NCI-H446 (cell line): ENCODE measurements at places on chromosomes 2 and 18.
A peak's percentile ranks its signal among the peaks of the same experiment; 100 is the strongest.

DNA sequence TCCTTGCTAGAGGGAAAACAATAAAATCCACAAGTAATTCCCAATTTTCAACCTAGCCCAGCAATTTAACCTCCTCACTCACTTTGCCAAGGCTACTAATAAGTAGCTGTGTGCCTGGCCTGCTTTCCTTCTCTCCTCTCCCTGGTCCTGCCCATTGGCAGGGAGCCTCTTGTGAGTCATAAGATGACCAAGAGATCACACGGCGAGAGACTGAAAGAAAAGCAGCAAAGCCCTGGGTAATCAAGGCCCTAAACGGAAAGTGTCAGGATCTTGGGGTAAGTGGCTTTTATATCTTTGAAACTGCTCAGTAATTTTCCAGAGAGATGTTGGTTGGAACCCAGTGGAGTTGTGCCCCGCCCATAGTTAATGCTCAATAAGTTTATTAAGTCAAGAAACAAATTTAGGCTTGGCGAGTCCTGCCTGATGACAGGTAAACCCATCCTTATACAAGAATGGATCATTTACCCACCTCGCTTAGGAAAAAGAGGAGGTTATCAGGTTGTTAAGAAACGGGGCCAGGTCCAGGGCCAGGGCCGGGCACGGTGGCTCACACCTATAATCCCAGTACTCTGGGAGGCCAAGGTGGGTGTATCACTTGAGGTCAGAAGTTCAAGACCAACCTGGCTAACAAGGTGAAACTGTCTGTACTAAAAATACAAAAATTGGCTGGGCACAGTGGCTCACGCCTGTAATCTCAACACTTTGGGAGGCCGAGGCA, 10.0 kb upstream of the ADAM17 start:
- peak; percentile 51 for DNase-seq

DNA sequence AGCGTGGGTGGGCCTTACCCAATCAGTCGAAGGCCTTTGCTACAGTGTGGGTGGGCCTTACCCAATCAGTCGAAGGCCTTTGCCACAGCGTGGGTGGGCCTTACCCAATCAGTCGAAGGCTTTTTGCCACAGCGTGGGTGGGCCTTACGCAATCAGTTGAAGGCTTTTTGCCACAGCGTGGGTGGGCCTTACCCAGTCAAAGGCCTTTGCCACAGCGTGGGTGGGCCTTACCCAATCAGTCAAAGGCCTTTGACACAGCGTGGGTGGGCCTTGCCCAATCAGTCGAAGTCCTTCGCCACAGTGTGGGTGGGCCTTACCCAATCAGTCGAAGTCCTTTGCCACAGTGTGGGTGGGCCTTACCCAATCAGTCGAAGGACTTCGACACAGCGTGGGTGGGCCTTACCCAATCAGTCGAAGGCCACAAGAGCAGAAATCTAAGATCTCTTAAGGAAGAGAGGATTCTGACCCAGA, 16.3 kb upstream of the GAL3ST2 start:
- DNase-seq: no peak

DNA sequence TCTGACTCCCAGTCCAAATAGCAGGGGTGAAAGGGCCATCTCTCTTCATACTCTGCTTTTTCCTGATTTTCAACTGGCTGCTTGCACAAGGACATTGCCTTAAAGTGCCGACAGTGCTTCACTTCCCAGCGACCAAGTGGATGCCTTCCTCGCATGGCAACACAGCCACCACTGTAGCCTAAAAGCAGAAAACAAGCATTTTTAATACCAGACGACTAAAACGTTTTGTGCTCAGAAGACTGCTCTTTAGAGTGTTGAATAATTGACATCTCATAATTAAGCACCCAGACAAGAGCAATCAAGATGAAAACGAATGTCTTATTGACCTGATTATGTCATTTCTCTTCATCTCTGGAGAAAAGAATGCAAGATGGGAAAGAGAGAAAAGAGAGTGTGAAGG, 75.2 kb downstream of the PLA2R1 start:
- DNase-seq: no peak

DNA sequence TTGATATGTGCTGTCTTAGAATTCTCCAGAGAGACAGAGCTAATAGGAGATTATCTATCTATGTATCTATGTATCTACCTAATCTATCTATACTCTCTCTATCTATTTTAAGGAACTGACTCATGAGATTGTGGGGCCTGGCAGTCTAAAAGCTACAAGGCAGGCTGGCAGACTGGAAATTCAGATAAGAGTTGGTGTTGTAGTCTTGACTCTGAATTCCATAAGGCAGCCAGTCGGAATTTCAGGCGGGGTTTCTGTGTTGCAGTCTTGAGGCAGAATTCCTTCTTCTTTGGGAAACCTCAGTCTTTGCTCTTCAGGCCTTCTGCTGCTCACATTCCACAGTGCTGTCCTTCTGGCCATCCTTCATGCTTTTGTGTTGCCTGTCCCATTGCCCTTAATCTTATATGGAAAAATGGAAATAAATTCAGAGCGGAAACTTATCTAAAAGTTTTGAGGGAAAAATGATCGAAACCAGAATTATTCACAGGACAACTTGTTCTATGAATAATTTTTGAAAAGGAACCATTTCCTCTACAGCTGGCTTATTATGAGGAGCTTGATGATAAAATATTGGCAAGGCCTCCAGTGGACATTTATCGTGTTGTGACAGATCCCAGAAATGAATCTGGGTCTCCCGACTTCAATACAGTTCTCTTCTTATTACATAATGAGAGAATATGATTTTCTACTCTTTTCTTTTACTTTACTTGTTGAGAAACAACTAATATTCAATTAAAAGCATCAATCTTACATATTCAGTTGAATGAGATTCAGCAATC, 10.8 kb downstream of the IL1RL1 start:
- DNase-seq: no peak

DNA sequence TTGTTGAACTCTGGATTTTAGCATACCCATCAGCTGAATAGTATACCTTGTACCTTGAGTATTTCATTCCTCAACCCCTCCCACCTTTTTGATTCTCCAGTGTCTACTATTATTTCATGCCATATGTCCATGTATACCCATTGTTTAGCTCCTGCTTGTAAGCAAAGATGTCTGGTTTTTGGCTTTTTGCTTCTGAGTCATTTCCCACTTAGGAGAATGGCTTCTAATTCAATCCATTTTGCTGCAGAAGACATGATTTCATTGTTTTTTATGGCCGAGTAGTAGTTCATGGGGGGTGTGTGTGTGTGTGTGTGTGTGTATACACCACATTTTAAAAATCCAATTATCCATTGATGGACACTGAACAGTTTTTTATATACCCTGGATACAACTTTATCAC, 24.3 kb upstream of the MOCOS start:
- no peak for DNase-seq

DNA sequence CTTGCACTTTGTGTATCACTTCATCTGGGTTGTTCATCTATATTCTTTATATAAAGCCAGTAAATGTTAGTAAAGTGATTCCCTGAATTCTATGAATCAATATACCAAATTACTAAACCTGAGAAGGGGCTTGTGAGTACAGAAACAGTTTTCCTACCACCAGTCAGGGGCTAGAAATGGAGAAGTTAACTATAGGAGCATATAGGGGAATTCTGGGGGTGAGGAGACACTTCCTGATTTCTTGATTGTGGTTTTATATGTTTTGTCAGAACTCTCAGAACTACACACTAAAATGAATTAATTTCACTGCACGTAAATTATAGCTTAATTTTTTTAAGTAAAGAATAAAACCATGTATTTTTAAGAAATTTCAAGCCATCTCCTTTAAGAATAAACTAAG, 93.7 kb downstream of the SESTD1 start:
- no peak for DNase-seq

GRCh38 chr2:163709270-163709669, 26.5 kb downstream of the FIGN start:
- DNase-seq: no peak

- no peak for DNase-seq
Observed at GRCh38 chr2:177783091-177783490, 289.5 kb downstream of the PDE11A start.

GRCh38 chr2:240260664-240261063, 120.2 kb upstream of the OTOS start:
- no peak for DNase-seq

- no peak for DNase-seq
Observed at GRCh38 chr2:6929196-6929819, 12.1 kb downstream of the RNF144A start.

DNA sequence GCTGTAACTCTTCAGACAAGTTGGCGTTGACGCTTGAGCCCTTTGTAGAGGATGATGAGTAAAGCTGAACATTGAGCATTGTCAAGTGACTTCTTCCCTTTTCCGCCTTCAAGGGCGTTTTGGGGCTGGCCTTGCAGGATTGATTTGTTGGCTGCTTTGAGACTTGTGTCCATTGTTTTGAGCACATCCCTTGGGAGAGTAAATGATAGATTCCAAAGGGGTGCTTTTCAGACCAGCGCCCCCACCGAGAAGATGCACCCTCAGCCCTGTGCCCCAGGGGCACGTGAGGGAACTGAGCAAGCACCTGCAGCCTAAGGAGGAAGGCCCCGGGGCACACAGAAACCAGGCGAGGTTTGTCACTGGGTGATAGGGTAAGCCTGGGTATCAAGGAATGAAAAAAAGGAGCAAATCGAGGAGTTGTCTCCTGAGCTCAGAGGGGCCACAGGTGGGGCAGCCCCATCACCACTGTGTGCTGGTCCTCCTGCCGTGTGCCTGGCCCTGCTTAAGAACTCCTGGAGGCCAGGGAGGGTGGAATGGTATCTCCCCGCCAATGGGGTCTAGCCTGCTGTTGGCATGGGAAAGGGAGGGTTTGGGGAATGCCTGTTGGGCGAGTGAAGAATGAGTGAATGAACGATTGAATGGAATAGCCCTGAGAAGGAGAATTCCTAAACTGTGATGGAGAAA, 64.0 kb downstream of the RAB31 start:
- no peak for DNase-seq

DNA sequence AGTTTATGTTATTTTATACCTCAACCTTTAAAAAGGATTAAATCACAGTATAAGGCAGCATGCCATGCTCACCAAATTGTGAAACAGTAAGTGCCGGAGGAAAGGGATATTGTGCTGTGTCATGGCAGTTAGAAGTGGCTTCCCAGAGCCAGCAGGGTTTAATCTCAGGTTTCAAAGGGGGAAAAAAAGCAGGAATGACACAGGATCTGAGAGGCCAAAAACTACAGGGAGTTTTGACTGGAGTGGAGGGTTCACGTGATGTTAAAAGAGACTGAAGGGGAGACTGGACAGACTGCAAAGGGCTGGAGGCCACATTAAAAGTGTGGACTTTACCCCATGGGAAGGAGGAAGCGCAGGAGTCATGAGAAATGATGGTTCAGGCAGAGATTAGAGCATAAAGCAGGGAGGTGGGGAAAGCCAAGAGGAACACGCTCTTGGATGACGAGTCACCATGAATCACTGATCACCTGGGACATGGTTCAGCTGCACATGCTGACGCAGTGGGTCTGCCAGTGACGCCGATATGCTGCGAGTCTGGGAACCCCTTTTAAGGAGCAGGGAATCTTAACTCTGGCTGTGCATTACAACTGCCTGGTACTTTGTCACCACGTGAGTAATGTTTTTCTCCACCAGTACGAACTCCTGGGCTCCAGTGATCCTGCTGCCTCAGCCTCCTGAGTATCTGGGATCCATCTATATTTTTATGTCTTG, 6.1 kb downstream of the CHMP1B start:
- no peak for DNase-seq

DNA sequence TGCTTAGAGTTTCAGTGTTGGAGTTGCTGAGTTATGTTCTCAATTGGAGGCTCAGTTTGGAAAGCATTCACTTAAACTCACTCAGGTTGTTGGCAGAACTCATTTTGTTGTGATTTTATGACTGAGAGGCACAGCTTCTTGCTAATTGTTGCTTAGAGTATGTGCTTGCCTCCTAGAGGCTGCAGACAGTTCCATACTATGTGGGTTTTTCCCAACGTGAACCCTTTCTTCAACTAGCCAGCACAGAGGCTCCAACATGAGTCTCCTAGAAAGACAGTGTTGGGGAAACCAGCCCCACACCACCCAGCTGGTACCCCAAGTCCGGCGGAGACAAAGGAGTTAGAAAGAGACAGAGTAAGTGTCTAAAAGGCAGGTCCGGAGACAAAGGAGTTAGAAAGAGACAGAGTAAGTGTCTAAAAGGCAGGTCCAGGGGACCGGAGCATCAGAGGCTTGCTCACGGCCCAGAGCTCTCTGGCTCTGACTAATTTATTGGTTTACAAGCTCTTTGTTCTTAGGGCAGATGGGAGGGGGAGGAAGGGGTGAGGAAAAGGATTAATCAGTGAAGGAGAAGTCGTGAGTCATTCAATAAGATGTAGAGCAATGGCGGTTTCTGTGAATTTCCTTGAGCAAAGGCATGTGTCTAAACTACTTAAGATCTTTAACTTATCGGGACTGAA, 999.7 kb upstream of the LRRTM1 start:
- DNase-seq: no peak

DNA sequence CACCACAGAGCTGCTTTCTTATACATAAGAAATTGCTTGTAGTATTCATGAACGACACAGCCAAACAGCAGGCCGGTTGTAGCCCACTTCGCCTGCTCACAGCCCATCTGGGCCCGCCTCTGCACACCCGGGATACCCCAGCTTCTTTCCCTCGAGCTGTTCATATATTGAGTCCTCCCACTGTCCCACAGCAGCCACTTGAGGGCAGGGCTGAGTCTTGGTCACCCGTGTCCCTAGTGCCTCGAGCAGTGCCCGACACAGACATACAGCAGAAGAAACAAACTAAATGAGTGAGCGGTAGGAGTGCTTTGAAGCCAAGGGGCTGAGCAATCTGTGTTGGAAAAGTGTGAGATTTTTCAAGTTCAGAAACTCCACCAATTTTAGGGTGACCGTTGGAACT, 251.4 kb downstream of the KLHL29 start:
- no peak for DNase-seq

DNA sequence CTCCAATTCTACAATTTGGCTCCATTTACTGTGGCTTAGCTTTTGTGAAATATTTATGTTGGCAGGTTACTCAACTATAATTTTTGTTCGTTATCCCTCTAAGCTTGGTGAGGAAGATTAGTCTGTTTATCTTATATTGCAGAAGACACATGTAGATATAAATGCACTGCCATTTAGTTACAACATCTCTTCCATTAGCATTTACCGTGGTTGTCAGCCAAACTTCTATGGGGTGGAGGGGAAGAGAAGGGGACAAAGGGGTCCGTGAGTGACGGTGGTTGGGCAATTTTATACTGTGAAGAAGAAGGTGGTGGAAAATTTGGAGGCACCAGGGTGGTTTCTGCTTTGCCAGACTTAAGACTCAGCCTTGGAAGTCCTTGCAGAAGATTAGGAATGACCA, 117.6 kb upstream of the CXCR4 start:
- DNase-seq: no peak

DNA sequence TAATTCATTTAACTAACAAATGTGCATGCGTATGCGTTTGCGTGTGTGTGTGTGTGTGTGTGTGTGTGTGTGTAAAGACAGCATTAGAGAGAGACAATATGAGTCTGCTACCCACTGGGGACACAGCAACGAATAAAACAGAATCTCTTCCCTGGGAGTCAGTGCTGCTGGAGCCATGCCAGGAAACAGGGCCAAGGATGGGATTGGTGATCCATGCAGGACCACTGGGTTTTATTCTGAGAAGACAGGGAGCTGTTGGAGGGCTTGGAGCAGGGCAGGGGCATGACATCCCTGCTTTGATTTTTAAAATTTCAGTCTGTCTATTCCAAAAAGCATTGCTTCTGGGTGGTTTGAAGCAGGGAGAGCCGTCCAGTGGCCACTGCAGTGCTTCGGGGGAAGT, 62.9 kb downstream of the PDCL3 start:
- no peak for DNase-seq

GRCh38 chr2:38214209-38214717, 138.3 kb upstream of the CYP1B1 start:
- peak; percentile 12 for DNase-seq

GRCh38 chr2:54541995-54542394, 85.9 kb downstream of the SPTBN1 start:
- no peak for DNase-seq
